Stimulated activated CD4-positive, alpha-beta T cell treated with anti-CD3 and anti-CD28 coated beads, Interleukin-2, amount 100 ng/mL, for 48 hours (primary cell): ENCODE measurements at places on chromosomes 3 and 15.

DNA sequence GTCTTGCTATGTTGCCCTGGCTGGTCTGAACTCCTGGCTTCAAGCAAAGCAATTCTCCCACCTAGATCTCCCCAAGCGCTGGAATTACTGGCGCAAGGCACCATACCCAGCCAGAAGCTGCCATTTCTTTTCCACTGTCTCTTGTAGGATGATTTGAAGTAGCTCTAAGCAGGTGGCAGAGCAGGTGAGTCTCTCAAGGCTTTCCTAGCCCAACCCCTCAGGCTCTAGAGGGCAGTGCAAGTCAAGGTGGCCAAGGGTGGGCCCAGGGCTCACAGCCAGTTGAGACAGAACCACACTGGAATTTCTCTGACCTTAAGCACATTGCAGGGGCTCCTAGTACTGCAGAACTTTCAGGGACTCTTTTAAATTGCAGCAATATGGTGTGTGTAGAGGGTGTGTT, 15.6 kb upstream of the DAG1 start:
- no peak for DNase-seq

- no peak for DNase-seq
These were observed 74.8 kb downstream of the SNTN start for GRCh38 chr3:63727233-63727632.

GRCh38 chr3:48196611-48197010, 8.4 kb upstream of the CDC25A start:
- DNase-seq = no peak

DNA sequence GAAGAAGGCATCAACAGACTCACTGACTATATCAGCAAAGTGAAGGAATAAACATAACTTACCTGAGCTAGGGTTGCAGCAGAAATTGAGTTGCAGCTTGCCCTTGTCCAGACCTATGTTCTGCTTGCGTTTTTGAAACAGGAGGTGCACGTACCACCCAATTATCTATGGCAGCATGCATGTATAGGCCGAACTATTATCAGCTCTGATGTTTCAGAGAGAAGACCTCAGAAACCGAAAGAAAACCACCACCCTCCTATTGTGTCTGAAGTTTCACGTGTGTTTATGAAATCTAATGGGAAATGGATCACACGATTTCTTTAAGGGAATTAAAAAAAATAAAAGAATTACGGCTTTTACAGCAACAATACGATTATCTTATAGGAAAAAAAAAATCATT, 17.8 kb downstream of the LMOD3 start:
- no peak for DNase-seq

GRCh38 chr3:81692766-81693165, 68.7 kb downstream of the GBE1 start:
- no peak for DNase-seq
